ENCODE measurements at places on chromosomes 2 and 18.

DNA sequence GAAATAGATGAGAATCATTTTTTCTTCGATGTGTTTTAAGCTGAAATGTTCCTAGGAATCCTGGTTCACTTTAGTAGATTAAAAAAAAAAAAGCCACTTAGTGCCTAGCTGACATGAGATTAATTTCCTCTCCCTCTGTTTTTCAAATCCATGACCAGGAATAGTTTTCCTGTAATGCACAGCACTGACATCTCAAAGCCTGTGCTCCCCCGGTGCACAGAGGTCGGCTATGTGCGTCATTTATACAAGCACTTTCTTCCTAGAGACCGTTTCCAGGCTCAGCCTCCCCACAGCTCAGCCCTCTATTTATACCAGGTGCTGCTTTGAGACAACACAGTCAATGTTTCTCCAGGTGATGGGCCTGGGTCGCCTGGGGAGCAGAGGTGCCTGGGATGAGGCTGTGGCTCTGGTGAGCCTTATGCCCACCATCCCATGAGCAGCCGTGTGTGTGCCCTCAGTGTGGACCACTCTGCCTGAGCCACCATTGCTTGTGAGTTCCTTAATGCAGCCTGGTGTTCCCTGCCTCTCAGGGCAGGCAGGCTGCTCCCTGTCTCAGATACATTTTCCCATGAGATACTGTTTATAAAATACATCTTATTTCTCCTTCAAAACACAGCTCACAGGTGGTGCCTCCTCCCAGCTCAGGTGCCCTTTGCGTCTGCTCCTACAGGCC, 515.7 kb upstream of the HS6ST1 start:
- DNase-seq = no peak

DNA sequence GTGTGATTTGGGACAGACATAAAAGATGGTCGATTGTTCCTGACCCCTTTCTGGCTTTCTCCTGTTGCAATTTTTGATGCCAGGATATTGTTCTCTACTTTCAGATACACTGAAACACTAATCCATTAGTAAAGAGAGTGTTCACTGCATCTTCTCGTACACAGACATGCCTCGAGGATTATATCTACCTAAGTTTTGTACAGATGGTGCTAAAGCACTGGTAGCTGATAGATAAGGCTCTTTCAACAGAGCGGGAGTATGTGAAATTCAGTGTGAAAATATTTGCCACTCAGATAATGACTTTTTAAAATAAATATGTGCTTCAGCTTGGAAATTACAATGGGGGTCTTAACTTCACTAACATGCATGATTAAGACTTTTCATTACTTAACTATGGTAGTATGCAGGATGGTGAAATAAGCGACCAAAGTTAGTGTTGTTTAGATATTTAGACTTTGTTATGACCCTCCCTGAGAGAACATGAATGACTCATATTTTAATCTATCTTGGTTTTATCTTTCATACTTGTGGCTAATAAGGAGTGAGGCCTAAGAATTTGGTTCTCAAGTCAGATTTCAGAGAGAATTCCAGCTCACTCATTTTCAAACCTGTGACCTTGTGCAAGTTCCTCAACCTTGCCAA, 474.9 kb downstream of the NRXN1 start:
- DNase-seq = no peak

DNA sequence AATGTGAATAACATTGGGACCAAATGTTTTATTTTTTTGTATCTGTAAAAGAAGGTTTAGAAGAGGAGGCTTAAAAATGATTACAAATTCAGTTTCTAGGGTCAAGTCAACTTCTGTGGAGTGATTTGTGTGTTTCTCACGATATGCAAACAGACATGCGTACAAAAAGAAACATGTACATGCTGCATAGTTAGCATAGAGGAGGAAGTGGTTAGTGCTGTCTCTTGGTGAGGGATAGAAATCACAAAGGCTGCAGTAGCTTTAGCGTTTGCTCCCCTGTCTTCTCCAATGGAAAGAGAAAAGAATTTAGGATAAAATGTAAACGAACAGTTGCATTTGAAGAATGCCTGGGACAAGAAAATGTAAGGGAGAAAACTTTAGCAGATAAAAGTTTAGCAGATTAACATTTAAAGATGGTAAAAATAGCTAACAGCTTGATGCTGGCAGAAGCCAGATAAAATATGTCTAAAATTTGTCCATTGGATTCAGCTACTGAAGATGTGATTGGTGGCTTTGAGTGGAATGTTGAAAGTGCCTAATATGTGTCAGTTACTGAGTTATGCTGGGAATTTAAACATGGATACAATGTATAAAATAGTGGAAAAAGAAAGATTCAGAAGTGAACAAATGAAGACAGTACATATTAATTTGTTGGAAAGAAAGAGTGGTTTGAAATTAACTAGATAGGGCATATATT, 44.9 kb downstream of the MALT1 start:
- no peak for DNase-seq

DNA sequence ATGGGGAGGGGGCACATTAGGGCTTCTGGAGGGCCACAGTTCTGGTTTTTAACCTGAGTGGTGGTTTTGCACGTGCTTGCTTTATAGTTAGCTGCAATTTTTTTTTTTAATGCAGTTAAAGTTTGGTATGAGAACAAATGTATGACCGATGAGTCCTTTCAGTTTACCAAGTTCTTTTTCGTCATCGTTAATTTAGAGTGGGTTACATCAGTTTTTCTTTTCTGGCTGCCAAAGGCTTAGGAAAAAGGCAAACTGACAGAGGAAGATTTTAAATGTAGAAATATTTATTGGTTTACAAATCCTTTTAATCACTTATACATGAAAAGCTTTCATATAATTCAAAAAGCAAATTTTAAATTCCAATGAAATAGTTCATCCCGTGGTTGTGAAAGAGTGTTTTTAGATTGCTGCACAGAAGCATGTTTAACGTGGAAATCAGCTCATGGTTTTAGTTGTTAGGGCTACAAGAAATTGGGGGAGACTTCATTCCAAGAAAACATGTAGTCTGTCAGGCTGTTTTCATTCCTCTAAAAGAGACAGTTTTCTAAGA, 82.9 kb downstream of the MSH2 start:
- no peak for DNase-seq

All from left forelimb (tissue), 1 donor.